ENCODE measurements at places on chromosomes 5 and 9.
A peak's percentile ranks its signal among the peaks of the same experiment; 100 is the strongest.

- DNase-seq: no peak
Observed at GRCh38 chr9:96117398-96118080, 184.4 kb downstream of the HSD17B3 start.

GRCh38 chr9:136992819-136993369, 672 bp downstream of the PAXX start:
- no peak for DNase-seq

GRCh38 chr5:55407984-55408383, 100.2 kb downstream of the MTREX start:
- no peak for DNase-seq

DNA sequence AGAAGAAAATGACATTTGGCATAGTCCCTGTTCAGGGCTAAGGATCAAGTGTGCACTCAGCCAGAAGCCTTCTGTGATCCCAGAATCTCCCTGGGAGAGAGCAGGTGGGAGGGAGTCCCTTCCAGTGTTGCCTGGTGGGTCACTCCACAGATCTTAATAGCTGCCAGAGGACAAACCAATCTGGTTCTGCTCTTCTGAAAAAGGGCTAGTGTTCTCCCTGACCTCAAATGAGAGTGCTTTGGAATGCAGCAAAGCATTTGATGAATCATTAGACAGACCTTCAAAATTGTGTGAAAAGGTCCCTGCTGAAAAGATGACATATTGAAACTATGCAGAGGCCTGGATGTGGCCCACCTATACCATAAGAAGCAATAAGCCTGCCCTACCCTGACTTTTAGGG, 339.7 kb downstream of the TMEM232 start:
- DNase-seq: no peak

GRCh38 chr9:115367780-115368525, 250.0 kb upstream of the TNC start:
- DNase-seq: no peak

DNA sequence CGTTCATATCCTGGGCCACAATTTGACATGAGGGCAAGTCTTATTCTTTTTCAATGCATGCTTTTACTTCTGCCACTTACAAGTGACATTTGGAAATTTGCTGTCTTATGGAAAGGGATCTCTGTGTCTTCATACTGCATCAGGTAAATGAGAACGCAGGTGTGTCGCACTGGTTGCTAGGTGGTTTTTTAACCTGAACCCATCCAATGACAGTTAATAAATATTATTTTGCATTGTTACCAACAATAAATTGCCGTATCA, 1.1 kb downstream of the ADAMTS16 start:
- DNase-seq: no peak

- no peak for DNase-seq
Observed at GRCh38 chr5:159975462-159976019, 33.4 kb upstream of the TTC1 start.

- no peak for DNase-seq
Observed at GRCh38 chr9:12748016-12748415, 26.8 kb upstream of the LURAP1L start.

DNA sequence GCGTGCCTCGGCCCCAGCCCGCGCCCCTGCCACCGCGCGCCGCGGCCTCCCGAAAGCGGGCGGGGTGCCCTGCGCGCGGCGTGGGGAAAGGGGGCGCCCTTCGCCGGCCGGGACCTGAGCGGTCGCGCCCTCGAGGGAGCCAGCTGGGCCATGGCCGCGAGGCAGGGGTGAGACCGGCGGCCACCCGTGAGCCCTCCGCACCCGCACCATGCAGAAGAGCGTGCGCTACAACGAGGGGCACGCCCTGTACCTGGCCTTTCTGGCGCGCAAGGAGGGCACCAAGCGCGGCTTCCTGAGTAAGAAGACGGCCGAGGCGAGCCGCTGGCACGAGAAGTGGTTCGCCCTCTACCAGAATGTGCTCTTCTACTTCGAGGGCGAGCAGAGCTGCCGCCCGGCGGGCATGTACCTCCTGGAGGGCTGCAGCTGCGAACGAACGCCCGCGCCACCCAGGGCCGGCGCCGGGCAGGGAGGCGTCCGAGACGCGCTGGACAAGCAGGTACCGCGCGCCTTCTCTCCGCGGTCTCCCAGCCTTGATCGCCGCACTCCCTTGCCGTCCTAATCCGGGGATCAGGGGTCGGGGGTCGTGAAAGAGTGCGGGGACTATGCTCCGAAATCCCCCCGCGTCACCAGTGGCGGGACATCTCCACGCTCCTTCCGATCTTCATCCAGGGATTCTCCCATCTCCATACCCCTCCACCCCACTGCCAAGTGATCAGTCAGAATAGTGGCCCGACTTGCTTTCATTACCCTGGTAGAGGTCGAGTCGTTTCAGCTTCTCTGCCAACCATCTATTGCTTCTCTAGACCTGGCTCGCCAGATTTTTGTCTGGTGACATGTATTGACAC, 590 bp downstream of the RASGRF2 start:
- DNase-seq: no peak

- DNase-seq: no peak
Observed at GRCh38 chr9:112848316-112849151, 42.1 kb downstream of the SLC46A2 start.

DNA sequence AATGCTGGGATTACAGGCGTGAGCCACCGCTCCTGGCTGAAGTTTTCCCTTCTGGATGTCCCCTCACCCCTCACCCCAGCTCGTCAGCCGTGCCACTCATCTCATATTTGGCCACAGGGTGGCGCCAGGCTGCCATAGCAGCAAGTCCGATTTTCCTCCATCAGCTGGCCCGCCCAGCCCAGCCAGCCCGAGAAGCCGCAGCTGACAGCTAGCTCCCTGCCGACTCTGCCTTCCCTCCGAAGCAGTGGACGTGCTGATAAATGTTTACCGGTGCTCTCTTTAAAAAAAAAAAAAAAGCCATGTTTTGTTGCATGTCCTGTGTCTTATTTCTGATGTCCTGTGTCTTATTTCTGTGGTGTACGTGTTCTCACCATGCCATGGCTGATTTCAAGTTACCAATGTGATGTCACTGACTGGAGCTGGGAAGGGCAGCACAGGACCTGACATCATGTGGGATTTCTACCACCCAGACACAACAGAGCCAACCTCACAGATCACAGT, 58.3 kb downstream of the PFDN1 start:
- DNase-seq: peak; percentile 42

DNA sequence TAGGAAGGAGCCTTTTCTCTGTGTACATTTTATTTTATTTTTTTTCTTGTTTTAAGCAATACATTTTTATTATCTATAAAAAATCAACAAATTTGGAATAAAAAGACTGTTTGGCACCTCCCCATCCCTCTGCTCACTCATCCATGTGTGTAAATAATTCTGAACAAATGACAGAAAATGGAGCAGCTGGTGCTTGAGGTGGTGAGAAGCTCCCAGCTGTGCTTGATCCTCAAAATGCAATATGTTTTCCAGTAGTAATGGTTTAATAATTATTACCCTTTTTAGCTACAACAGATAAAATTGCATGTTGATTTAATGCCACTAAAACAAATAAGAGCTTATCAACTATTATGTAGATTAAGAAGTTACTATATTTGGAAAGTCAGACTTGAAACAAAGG, 132.5 kb downstream of the CDH18 start:
- DNase-seq: peak; percentile 94

DNA sequence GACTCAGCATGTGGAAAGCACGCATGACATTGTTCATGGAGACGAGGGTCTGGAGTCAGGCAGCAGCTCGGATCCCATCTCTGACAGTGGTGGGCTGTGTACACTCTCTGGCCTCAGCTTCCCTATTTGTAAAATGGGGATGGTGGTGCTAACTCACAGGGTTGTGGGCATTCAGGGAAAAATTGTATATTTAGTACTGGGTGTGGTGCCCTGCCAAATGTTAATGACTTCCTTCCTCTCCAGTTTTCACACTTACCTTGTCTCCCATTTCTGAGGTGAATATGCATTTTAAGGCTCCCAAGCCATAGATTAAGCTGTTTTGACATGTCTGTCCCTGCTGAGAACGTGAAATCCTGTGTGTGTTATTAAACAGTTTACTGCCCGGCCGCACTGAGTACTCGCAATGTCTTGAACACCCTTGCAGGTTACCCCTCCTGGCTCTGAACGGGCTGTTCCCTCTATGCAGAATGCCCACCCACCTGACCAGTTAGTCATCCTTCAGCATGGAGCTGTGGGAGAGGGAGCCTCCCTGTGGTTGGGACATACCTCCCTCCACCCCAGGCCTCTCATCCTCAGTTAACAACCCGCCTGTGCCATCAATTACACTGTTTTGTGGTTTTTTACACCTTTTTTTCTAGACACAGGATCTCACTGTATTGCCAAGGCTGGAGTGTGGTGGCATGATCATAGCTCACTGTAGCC, 25.8 kb downstream of the TJP2 start:
- DNase-seq: no peak

GRCh38 chr5:57417971-57418370, 64.6 kb downstream of the ACTBL2 start:
- DNase-seq: no peak

Measured in NCI-H748 treated with DMSO at 0.1 percent for 48 hours (cell line).